Hippocampal formation (tissue), 2 donors: ENCODE measurements at places on chromosomes 6 and 20.

DNA sequence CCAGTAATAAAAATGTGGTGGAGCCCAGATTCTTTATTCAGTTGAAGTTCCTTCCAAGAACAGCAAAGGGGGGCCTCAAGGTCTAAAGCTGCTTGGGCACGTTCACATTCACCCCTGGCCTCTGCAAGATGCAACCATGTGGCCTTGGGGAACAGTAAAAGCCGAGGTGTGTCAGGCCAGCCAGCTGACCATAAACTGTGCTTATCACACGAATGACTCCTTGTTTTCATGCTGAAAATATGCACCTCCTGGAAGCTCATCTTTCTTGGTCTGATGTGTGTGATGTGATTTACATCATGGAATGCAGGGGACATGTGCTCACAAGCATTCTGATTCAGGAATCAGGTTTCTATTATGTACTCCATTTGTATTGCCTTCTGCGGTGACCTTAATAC is 211.6 kb upstream of the MARCKS start:
- no peak for DNase-seq

- DNase-seq = no peak
These were observed 631.6 kb downstream of the HDGFL1 start for GRCh38 chr6:23200946-23201345.

GRCh38 chr20:31962761-31963160 is 5.2 kb upstream of the XKR7 start:
- DNase-seq = no peak

DNA sequence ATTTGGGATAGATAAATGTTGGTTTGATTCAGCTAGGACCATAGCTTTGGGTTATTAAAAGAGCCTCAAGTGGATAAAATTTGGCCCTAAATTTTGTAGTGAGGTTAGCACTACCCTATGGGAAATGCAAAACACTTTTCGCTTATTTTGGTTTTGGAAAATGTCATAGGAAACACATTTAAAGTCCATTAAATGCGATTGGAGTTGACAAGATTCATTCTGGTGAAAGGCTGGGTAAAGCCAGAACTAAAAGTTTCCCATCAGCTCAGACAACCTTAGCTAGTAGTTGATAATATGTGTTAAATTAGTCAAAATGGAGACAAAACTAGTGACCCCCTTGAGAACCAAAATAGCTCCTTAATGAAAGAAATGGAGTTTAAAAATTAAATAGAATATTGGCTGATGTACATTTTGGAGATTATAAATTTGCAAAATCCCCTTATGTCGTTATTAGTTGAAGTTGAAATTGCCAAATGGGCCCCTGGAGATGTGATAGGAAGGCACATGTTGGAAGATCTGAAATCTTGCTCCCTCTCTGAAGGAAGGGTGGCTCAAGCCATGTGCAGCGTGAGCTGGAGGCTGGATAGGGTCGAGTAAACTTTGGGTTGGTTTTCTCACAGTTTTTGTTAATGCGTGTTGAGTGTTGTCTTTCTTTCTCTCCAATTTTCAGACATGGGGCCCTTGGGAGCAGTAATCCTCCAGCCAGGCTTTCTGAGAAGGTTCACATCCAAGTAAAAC is 72.8 kb downstream of the CD83 start:
- no peak for DNase-seq

DNA sequence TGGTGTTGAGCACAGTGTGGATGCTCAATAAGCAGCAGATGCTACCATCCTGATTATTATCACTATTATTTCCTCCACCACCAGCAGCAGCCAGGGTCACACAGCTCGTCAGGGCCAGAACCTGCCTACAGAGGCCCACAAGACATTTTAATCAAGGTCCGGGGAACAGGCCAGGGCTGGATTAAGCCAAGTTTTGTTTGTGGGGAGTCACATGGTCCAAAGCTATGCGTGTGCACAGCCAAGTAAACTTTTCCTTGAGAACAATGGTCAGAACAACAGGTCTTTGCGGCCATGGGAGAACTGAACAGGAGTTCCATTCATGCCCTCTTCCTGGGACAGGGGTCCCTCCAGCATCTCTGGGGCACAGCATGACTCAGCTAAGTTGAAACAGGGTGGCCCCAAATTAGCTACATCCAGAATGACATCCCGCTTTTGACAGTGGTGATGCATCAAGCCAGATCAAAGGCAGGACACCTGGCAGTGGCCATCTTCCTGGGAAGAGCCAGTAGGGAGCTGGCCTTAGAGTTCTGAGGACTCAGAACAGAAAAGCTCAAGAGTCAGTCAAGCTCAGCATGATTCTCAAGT is 11.7 kb downstream of the SNTA1 start:
- no peak for DNase-seq

GRCh38 chr6:111468329-111469012 is 14.5 kb downstream of the REV3L start:
- no peak for DNase-seq

- DNase-seq = no peak
These were observed 266.3 kb downstream of the PTPRT start for GRCh38 chr20:42923348-42923918.

- DNase-seq = no peak
These were observed 532.6 kb downstream of the CBLN4 start for GRCh38 chr20:55472704-55473103.

DNA sequence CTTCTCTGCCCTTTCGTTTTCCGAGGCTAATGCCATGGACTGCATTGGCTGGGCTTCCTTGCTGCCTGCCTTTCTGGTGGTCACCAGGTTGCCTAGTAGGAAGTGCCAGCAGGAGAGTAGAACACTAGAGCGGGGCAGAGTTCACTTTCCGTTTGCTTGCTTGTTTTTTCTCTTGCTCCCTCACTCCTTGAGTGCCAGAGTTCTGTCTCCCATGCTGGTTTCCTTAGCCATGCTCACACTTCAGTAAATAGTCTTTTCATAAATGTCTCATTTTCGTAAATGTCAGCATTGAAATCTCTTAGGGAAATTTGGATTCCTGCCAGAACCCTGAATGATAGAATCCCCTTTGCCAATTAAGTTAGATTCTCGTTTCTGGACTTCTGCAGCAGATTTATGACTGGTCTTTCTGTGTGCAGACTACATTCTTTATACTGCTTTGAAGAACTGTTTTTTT is 63.9 kb downstream of the FAM83B start:
- DNase-seq = no peak

- DNase-seq = no peak
These were observed 49.8 kb downstream of the NRN1 start for GRCh38 chr6:5956939-5957338.

- DNase-seq = no peak
These were observed 59.2 kb upstream of the PRSS16 start for GRCh38 chr6:27188061-27188884.

GRCh38 chr20:20525756-20526155 is 157.9 kb downstream of the INSM1 start:
- DNase-seq = peak; percentile 72

- no peak for DNase-seq
These were observed 41.1 kb upstream of the ENPP5 start for GRCh38 chr6:46211917-46212316.

DNA sequence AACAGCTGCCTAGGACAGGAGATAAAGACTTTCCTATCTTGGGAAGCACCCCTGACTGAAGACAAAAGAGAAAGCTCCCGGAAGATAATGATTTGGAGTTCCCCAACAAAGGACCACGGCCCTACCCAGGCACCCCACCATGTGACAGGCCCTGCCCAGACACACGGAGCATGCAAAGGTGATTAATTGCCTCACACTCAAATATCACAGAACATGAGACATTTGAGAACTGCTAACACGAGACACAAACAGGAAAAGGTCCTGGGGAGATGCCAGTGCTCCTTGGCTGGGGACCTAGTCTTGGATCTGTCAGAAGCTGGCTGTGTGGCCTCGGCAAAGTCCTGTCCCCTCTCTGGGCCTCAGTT is 82.5 kb upstream of the PTPN1 start:
- DNase-seq = no peak

- no peak for DNase-seq
These were observed 58.9 kb upstream of the L3MBTL3 start for GRCh38 chr6:129959358-129959930.

DNA sequence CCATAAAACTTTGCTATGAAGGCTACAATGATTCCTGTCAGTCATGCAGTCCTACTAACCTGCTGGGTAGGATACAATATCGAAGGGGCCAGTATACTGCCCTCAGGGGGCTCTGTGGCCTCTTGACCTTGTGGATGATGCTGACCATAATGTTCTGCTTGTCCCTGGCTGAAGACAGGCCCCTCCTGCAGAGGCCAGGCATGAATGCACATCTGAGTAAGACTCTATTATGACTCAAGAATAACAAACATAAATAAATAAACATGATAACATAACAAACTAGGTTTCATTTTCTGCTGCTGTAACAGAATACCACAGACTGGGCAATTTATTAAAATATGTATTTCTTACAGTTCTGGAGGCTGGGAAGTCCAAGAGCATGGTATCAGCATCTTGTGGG is 44.0 kb upstream of the POU5F1 start:
- no peak for DNase-seq

DNA sequence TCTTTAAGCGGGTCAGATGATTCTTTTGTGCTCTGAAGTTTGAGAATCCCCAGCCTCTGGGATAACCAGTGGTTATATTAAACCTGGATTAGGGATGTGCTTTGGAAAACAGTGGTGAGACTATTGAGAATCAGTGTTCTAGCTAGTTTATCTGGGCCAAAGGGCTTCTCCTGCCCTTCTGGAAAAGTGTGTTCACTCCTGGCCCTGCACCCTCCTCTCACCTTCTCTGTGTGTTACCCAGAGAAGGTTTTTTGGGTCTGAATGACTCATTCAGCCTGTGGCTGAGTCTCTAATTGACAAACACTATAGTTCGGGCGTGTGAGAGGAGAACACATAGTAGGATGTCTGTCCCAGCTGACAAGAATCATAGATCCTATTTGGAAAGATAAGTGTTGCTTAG is 66.7 kb downstream of the LRRC1 start:
- DNase-seq = no peak

GRCh38 chr20:56217829-56218228 is 30.7 kb upstream of the MC3R start:
- DNase-seq = no peak

DNA sequence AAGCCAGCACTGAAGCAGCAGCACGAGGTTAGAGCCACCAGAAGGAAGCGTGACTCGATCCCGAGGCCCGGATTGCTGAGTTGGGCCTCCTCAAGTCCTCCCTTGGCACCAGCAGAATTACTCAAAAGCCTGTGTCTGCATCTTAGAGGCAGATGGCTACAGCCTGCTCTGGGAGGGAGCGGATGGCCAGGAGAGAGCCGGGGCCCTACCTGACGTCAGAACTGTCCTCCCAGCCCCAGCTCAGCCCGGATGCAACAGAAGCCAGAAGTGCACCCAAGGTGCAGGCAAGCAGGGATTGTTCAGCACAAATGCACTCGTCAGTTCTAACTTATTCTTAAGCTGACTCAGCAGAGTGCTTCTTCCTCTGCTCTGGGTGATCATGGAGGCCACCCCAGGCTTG is 155.5 kb upstream of the RPS6KA2 start:
- no peak for DNase-seq
